NCI-H1105 treated with DMSO at 0.1 percent for 48 hours (cell line): ENCODE measurements at places on chromosomes 12 and 14.

DNA sequence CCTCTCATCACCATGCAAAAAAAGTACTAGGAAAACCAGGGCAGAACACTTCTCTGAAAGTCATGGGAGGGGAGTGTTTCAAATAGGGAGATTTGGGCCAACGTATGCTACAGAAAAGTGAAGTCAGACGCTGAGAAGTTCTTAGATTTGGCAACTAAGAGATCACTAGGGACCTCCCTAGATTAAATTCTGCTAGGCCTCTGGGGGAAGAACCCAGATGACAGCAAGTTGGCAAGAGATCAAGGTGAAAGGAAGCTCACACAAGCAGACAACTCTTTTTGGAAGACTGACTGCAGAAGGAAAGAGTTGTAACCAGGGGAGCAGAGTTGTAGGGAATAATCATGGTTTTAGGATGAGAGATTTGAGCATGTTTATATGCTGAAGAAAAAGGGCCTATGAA lies 20.7 kb downstream of the IQSEC3 start:
- no peak for DNase-seq

DNA sequence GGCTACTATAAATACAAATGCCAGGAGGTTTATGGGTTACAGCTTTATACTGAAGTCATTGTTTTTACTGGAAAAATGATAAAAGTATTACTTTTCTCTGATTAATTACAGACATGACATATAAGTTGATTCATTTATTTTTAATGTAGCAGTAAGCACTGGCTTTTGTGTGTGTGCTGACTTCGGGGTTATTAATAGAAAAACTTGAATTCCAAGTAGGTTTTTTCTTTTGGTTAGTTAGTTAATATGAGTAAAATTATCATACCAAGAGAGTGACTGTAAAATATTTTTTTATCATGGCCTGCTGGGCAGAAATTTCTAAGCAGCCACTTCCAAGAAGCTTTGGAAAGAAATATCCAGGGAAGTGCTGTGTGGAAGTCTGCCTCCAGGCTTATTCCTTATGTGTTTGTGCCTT lies 56.4 kb downstream of the IFT81 start:
- DNase-seq: no peak

- no peak for DNase-seq
Observed at GRCh38 chr14:101286271-101287018, 274.9 kb upstream of the DIO3 start.

DNA sequence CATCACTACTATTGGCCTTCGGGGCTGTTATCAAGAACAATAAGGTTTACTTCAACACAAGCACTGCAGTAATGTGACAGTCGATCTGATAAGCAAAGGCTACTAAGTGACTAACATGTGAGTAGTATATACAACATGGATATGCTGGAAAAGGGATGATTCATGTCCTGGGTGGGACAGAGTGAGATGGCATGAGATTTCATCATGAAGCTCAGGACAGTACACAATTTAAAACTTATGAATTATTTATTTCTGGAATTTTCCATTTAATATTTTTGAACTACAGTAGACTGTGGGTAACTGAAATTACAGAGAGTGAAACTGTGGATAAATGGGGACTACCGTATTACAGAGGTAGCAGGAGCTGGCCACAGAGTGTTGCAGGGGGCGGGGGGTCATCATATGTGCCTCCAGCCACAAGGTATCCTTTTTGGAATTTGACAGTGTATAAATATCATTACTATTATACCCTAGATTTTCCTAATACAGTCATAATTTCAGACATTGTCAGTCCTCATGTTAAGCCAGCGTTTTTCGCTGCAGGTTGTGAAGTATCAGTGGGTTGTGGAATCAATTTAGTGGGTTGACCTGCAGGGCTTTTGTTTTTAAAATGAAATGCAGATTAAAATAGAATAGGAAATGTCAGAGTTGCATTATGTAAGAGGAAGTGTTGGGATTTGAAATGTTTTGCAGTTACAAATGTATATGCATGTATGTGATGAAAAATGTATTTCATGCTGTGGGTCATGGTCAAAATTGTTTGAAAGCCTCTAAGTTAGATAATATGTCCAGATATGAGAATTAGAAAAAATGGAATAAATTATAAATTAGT lies 148.0 kb upstream of the NUDT4 start:
- DNase-seq: no peak

DNA sequence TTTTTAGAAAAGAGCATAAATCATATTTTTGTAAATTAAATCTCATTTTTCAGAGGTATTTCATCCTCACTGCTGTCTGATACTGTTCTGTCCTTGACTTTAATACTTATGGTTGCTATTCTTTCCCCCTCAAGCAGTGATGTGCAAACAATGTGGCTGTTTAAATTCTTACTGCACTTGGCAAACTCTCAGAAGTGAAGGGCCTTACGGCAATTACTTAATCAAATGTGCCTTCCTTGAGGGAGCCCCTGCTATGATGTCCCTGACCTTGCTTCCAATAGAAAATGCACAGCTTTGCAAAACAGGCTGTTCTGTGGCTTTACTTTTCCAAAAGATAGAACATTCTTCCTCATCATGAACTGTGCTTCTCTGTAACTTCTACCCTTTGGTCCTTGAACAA lies 35.2 kb downstream of the UBE3B start:
- DNase-seq: peak; percentile 3

- no peak for DNase-seq
Observed at GRCh38 chr12:119154435-119154818, 24.3 kb upstream of the HSPB8 start.

GRCh38 chr14:55927028-55927427 lies 191.2 kb upstream of the PELI2 start:
- DNase-seq: no peak

DNA sequence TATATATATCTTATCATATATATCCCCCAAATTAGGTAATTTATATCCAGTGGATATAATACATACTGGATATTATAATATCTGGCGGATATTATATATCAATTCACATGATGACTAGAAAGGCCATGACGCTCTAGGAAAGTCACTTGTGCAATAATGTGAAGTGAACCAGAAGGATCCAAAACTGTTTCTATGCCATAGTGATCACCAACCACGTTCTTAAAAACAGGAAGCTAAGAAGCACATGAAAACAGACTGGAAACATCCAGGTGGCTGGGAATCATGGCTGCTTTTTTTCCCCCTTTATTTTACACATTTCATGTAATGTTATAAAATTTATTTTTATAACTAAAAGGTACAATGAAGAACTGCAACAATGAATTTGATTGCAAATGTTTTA lies 1.4 kb downstream of the GUCY2C start:
- DNase-seq: no peak

- peak; percentile 76 for DNase-seq
Observed at GRCh38 chr12:115752913-115753726, 524.4 kb downstream of the MED13L start.

GRCh38 chr12:70185301-70185700 lies 57.9 kb upstream of the CNOT2 start:
- DNase-seq: no peak

DNA sequence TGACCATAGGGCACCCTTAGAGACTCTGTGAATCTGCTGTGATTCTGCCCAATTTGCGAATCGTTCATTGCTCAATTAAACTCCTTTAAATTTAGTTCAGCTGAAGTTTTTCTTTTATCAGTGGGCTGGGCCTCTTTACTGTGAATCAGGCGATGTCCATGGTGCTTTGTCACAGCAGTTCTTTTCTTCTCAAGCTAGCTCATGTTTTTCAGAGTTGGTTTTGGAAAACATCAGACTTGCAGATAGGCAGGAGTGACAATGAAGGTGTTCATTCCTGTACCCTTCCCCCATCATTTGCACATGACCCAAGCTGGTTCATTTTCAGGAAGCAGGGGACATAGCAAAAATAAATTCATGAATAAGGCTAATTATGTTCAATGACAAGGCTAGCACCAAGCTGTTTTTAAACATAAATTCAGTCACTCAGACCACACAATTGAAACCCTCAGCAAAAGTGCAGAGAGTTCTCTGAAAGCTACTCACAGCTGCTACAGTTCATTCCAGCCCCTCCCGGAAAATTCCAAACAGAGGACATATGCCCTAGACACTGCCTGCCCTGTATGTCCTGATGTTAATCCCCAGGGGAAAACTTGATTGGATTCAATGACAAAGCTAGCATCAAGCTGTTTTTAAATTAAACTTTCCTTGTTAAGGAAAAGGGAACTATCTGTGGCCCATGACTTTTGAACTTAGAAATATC lies 383.3 kb downstream of the C12orf75 start:
- DNase-seq: no peak

DNA sequence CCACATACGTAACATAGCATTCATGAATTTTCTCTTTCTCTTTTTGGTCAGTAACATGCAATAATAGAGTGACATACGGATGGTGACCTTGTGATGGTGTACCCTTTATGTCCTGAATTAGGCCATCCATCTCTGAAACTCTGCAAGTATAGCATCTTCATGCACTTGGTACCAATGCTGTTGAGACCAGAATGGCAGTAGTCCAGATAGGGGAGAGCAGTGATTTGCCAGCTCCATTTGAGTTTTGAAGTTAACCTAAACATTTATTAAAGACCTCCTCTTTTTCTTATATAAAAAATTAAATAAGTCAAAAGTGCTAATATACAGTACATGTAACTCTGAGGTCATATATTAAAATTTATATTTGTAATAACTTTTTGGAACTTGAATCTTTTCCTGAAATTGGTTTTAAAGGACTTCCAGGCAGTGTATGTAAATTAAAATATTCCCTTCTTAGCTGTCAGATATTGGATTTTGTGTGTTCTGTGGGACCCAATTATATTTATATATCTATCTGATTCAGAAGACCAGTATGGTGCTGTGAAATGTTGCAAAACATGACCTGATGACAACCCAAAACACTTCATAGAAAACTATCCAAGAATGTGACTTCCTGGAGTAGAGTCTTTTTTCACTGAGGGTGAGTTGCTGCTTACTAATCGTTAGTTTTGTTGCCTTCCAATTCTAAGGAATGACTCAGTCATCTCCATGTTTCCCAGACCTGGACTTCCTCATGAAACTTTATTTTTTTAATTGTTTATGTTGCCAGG lies 3.5 kb downstream of the ELK3 start:
- DNase-seq: no peak

DNA sequence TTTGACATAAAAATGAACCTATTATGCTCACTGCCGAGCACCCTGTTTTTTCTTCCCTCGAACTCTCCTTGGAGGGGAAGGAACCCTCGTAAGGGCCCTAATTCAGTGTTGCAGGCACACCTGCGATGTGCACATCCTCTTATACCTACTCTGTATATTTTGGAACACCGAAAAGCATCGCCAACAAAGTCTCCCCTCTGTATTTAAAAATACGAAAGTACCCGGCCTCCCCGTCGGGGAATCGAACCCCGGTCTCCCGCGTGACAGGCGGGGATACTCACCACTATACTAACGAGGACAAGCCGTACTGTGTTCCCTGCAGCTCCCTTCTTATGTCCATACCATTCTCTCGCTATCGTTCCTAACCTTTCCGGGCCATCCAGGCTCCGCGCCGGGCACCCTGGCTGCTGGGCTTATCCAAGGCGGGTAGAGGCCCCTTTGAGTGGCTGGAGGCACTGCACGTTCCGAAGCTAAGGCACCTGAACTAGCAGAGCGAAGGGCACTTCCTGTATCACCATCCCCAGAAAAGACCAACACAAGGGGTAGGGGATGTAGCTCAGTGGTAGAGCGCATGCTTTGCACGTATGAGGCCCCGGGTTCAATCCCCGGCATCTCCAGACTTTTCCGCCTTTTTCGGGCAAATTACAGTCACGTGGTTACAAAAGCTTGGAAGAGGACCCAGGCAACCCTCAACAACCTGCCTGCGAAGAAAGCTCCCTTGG lies 25.1 kb upstream of the UBC start:
- DNase-seq: no peak

DNA sequence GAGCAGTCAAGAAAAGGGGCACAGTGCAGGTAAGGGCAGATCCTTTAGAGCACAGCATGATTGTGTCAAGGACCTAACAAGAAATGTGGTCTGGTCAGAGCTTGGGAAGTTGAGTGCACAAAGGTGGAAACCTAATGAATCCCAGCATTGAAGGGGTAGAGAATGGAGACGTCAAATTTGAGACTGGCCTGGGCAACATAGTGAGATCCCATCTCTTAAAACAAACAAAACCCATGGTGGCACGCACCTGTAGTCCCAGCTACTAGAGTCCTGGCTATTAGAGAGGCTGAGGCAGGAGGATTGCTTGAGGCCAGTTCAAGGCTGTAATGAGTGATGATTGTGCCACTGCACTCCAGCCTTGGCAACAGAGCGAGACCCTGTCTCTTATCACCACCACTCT lies 37.0 kb upstream of the CCDC88C start:
- no peak for DNase-seq

- peak; percentile 89 for DNase-seq
Observed at GRCh38 chr14:59187802-59188460, 536 bp upstream of the DAAM1 start.

DNA sequence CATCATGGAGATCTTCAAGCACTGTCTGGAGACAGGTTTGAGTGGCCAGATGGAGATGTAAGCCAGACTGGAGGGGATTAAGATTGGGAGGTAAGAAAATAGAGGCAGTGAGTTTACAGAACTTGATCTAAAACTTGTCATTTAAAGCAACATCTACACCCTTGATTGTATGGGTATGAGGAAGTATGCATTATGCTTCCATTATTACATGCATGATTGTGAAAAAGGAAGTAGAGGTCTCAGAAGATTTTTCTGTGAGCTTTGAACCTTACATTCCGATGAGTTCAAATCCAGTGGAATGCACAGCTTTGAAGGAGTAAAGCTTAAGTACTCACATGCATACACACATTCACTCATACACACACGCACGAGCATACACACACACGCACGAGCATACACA lies 550.8 kb downstream of the MED13L start:
- no peak for DNase-seq

DNA sequence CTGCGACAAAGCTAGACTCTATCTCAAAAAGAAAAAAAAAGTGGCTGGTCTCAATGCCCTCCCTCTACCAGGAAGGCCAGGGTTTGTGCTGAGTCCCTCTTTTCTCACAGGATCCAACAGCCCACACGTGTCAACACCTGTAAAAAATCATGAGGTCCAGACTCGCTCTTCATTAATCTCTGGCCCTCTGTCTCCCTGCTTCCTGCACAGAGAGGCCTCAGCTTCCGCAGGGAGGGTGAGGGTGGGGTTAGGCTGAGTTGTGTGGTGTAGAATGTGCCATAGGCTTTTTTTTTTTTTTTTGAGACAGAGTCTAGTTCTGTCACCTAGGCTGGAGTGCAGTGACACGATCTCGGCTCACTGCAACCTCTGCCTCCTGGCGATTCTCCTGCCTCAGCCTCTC lies 6.1 kb downstream of the CFAP73 start:
- DNase-seq: no peak

- DNase-seq: no peak
Observed at GRCh38 chr12:51005671-51006070, 20.5 kb downstream of the SLC11A2 start.
